ENCODE measurements at places on chromosomes 5 and 9.

DNA sequence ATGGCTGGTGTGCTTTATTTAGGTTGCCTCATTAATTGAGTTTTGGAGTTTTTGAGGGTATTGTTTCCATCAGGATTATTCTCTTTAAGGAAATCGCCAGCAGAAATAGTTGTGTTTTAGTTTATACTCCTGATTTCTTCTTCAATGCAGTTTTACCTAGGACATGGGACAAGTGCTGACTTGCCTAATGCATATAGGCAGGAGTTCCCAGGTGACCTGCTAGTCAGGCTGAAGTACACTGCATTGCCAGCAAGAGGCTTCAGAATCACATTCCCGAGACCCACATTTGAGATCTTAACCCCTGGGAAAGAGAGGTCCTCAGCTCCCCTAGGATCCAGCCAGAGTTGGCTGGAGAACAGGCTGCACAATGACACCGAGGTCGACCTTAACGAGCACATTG is 1.5 kb upstream of the OR1N2 start:
- no peak for DNase-seq

GRCh38 chr5:6202149-6202967 is 176.0 kb downstream of the MED10 start:
- DNase-seq: no peak

DNA sequence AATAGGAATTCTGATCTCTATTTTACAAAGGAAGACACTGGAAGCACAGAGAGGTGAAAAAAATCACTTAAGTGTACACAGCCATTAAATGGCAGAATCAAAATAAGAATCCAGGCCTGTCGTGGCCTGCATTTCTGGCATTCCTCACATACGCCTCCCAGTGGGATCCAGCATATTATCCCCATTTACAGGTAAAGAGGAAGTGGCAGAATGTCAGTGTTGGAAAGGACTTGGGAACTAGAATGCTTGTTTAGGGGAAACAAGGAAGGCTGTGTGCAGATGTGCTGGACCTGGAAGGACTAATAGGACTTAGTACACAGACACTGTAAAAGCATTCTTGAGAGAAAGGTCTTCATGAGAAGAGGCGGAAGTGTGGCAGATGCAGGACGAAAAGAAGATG is 241.8 kb downstream of the TRIM32 start:
- DNase-seq: no peak

DNA sequence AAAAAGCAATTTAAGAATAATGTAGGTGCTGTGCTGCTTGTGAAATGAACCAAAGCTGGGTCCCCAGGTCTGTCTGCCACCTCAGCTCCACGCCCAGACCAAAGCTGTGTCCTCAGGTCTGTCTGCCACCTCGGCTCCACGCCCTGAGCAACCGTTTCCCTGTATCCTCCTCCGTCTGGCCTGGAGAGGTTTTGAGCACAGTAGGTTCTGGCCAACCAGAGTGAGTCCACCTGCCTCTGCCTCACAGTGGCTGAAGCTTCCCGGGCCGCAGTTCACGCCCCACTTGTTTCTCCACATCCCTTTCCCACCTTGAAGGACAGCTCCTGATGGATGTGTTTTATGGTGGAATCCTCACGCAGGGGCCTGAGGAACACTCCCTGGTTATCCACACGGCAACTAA is 120.5 kb downstream of the ADAMTS2 start:
- no peak for DNase-seq

- no peak for DNase-seq
These were observed 56.0 kb upstream of the OSMR start for GRCh38 chr5:38789777-38790176.

DNA sequence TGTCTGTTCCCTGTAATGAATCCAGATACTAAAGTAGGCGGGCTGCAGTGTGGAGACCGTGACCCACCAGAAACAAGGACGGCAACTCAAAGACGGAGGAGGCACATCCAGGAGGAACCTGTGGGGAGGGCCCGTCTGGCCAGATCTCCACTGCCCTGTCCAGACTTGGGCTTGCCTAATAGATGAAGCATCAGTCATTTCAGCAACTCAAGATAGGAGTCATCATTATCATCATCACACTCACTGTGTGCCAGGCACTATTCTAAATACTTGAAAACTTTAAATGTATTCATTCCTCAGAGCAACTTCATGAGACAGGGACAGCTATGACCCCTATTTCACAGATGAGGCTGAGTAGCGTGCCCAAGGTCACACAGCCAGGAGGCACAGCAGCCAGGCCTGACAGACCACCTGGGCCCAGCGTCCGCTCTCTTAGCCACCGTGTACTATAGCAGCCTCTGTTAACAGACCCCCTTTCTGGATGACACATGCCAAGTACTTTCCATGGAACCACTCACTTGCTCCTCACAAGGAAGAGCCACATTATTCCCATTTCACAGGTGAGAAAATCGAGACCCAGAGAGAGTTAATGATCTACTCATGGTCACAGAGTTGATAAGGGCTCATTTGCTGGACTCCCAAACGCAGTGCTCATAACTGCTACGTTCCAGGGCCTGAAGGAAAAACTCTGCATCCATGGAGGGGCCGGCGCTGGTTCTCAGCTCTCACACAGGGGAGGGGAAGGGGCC is 4.9 kb upstream of the IL4 start:
- no peak for DNase-seq

- DNase-seq: no peak
These were observed 13.4 kb upstream of the ZNF169 start for GRCh38 chr9:94245651-94246050.

- no peak for DNase-seq
These were observed 73.2 kb downstream of the SH3PXD2B start for GRCh38 chr5:172380987-172381643.

GRCh38 chr5:150141544-150142184 is 14.0 kb downstream of the PDGFRB start:
- no peak for DNase-seq

DNA sequence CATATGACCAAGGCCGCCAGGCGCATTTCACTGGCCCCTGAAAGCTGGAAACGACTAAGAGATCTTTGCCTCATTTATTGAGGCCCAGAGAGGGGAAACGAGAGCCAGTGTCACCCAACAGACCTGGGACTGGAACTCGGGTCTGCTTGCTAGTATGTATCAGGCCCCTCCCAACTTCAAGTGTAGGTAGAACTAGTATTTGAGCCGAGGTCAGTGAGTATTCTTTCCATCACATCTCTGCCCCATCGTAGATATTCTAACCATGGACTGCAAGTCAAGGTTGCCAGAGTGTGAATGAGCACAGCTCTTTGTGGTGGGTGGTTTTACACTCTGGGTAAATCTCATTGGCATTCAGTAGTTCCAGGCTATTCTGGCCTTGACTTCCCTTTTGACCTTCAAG is 42.2 kb downstream of the GPR107 start:
- DNase-seq: no peak

GRCh38 chr5:65749956-65750355 is 28.0 kb downstream of the NLN start:
- no peak for DNase-seq

- DNase-seq: no peak
These were observed 26.2 kb downstream of the GPR21 start for GRCh38 chr9:123059472-123060220.

- DNase-seq: no peak
These were observed 15.1 kb downstream of the DROSHA start for GRCh38 chr5:31516802-31517201.

DNA sequence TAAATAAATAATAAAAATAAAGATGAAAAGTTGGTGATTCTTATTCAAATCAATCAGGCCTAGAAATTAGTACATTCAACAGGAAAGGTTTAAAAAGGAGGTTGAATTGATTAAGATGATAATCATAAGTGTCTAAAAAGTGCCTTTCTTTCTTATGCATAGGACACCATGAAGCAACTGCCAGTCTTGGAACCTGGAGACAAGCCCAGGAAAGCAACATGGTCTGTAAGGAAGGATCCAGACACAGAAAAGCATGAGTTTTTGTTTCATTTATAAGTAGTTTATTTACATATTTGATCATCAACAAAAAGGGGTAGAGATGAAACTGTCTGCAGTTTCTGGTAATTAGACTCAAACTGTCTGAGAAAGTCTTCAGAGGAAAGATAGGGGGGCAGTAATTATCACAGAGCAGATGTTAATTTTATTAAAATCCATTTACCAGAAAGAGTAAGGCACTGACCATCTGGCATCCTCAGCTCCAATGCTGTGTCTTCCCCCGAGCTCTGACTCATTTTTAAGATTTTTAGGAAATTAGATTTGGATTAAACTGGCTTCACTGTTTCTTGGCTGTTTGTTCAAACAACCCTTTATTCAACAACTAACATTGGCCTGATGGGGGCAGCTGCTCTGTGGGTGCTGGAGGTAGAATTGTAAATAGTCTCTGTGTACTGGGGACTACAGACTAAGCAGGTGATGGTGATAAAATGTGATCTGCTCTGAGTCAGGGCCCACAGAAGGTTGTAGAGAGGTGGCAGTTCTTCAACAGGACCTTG is 2.7 kb downstream of the RABEPK start:
- no peak for DNase-seq

- no peak for DNase-seq
These were observed 62.6 kb downstream of the PSMB7 start for GRCh38 chr9:124352616-124353015.

GRCh38 chr5:179819296-179820126 is 1.2 kb upstream of the SQSTM1 start:
- no peak for DNase-seq

GRCh38 chr5:137580030-137580429 is 80.9 kb upstream of the SPOCK1 start:
- no peak for DNase-seq

- DNase-seq: no peak
These were observed 25.4 kb upstream of the SNX18 start for GRCh38 chr5:54492178-54492577.

- DNase-seq: no peak
These were observed 16.7 kb downstream of the TGFBR1 start for GRCh38 chr9:99121604-99122003.

- DNase-seq: no peak
These were observed 60.1 kb downstream of the KCTD16 start for GRCh38 chr5:144230806-144231205.

GRCh38 chr5:169029037-169029436 is 271.9 kb downstream of the SLIT3 start:
- DNase-seq: no peak

DNA sequence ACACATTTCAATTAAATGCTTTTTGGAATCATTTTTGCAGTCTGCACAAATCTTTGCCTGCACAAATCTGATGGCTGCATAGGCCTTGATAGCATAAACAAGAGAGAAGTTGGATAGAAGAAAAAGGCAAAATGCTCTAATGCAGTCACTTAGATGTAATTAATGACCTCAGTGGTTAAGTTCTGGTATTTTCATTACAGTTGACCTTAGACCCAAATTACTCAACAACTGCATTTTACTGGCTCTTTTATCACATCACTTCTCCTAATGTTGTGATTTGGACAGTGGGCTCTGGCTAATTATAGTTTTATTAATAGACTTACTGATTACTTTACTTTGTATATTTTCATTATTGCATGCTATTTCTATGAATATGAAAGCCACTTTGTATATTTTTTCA is 34.3 kb downstream of the NTRK2 start:
- no peak for DNase-seq

DNA sequence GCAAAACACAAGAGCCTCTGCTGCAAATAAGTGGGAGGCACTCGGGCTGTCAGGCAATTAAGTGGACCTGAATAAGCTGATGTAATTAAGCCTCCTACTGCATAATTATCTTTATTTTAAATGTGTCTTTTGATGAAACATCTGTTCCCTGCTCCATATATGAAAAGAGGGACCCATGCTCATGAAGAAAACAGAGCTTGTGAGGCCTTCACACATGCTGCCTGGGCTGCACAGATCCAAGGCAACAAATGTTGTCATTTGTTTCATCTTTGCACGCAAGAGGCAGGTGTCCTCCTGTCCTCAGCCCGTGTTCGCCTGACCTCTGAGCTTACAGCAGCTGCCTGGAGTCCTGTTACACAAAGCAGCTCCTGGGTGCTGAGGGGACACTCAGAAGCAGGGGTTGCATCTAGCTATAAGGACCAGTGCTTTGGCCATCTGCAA is 381.1 kb downstream of the ZNF608 start:
- no peak for DNase-seq

DNA sequence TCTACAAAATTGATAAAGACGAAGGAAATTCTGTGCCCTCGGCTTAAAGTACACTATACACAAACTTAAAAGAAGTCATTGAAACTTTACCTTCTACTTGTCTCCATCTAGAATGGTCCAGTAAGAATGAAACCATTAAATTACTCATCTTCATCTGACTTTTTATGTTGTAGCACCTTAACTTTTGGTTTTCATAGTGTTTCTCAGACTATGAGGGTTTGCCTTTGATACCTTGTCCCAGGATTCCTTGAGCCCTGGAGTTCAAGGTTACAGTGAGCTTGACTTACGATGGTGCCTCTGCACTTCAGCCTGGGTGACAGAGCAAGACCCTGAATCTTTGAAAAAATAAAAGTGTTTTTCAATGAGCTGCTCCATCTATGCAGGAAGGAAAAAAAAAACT is 132.2 kb downstream of the CDC42SE2 start:
- no peak for DNase-seq

DNA sequence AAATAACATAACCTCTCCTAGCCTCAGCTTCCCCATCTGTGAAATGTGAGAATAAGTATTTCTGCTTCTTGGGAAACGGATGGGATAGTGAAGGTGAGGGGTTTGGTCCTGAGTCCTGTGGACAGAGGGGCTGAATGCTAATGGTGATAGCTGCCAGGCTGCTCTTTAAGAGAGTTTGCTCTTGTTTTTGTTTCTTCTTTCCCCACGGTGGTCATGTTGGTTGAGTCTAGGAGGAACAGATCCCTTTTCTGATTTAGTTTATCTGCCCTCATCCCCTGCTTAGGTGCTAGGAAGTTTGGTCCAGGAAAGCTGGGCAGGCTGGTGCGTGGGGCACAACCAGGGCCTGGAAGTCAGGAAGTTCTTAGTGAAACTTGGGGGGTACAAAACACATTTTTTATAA is 7.7 kb upstream of the PITX1 start:
- DNase-seq: no peak

DNA sequence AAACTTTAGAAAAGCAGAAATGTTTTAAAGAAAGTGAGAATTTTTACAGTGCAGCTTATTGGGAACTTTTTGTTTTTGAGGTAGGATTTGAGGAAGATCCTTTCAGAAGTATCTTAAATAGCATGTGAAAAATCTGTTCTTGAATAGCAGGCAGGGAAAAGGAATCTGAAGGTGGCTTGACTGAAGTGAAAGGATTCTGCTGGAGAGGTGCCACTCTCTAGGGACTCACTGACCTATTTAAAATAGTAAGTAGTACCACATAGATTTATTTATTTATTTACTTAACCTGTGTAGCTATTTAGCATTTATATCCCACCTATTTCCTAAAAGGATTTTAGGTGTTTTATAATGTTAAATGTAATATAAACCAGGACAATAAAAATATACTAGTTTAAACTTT is 69.1 kb downstream of the NIPBL start:
- no peak for DNase-seq

DNA sequence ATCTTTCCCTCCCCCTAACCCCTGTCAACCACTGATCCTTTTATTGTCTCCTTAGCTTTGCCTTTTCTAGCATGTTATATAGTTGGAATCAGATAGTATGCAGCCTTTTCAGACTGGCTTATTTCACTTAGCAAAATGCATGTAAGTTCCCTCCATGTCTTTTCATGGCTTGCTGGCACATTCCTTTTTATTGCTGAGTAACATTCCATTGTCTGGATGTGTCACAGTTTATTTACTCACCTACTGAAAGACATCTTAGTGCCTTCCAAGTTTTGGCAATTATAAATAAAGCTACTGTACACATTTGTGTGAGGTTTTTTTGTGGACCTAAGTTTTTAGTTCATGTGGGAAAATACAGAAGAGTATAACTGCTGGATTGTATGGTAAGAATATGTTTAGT is 230.1 kb downstream of the PBX3 start:
- no peak for DNase-seq
